Stimulated activated effector memory CD8-positive, alpha-beta T cell treated with anti-CD3 and anti-CD28 coated beads, Interleukin-12 subunit alpha, Interleukin-12 subunit beta, amount 100 ng/mL, for 72 hours (primary cell): ENCODE measurements at places on chromosomes 7 and 10.

GRCh38 chr10:31035266-31035798 lies 3.7 kb upstream of the ZNF438 start:
- no peak for DNase-seq

- no peak for DNase-seq
Observed at GRCh38 chr7:18515067-18515466, 19.5 kb downstream of the HDAC9 start.

- DNase-seq = no peak
Observed at GRCh38 chr7:78852951-78853350, 600.5 kb downstream of the MAGI2 start.

GRCh38 chr7:4612237-4612636 lies 69.9 kb upstream of the FOXK1 start:
- no peak for DNase-seq

DNA sequence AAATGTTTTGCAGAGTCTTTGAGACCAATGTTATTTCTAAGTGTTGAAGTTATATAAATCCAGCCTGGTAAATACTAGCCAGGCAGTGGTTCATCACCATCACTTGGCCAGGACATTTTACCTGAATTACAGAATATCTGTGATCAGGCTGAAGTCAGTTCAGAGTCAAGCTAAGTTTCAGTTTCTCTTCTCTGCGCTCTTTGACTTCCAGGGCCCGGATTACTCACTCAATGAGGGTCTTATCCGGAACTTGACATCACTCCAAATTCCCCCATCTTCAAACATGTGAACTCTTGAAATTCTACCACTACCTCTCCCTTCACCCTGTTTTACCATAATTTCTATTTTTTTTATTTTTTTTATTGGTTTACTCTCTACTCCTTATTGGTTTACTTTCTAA lies 36.6 kb upstream of the CCAR1 start:
- peak; percentile 61 for DNase-seq

DNA sequence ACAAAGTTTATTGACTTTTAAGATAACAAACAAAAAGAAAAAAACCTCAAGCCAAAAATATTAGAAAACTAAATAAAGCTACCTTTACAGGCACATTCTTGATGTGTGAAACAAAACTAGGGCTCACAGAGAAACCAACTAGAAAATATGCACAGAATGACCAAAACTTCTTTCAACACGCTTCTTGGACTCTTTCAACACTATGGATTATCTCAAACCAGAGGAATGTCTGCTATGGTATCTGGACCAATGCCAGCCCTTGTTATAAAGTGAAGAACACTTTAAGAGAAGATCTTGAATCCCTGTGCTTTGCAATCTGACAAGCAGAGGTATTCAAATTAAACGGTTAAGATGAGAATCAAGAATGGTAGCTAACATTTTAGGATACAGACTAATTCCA lies 76.6 kb downstream of the DNAJC1 start:
- no peak for DNase-seq

- DNase-seq = no peak
Observed at GRCh38 chr10:77510695-77511094, 126.9 kb downstream of the KCNMA1 start.

GRCh38 chr7:21939858-21940372 lies 5.8 kb downstream of the CDCA7L start:
- no peak for DNase-seq

GRCh38 chr7:157589680-157590079 lies 252.9 kb downstream of the DNAJB6 start:
- no peak for DNase-seq

DNA sequence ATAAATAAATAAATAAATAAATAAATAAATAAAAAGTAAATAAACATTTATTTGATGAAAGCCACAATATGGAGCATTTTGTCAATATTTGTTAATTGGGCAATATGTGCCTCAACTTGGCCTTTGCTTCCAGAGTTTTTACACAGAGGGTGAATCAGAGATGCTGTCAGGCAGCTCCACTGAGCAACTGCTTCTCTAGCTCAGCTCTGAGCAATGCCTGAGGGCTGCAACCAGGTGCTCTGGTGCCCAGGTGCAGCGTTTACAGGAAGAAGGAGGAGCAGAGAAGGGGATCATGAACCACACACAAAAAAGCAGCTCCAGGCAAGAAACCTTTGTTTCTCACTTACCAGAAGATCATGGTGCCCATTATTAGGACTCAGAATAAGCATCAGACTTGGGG lies 876.2 kb upstream of the AUTS2 start:
- DNase-seq = no peak

- DNase-seq = no peak
Observed at GRCh38 chr10:108523016-108523800, 1358.7 kb upstream of the SORCS1 start.

GRCh38 chr10:22386503-22386902 lies 41.2 kb downstream of the SPAG6 start:
- DNase-seq = no peak

- no peak for DNase-seq
Observed at GRCh38 chr10:393106-393745, 258.0 kb downstream of the ZMYND11 start.

- no peak for DNase-seq
Observed at GRCh38 chr7:18552943-18553604, 57.5 kb downstream of the HDAC9 start.

- no peak for DNase-seq
Observed at GRCh38 chr10:119501690-119502089, 40.8 kb downstream of the RGS10 start.

- no peak for DNase-seq
Observed at GRCh38 chr10:24850727-24851296, 101.6 kb downstream of the PRTFDC1 start.

DNA sequence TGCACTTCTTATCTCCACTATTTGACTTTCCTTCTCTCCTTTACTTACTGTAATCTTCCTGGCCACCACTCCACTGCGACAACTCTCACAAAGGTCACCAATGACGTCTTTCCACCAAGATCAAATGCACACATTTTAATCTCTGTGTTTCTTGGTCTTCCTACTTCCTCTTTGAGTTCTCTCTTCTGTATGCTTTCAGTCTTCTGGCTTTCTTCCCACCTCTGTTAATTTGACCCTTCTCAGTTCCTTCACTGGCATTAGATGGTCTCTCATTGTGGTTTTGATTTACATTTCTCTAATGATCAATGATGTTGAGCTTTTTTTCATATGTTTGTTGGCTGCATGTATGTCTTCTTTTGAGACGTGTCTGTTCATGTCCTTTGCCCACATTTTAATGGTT lies 31.9 kb downstream of the FAM107B start:
- no peak for DNase-seq

GRCh38 chr7:4631380-4632179 lies 50.5 kb upstream of the FOXK1 start:
- no peak for DNase-seq

- DNase-seq = no peak
Observed at GRCh38 chr7:146146831-146147486, 30.4 kb downstream of the CNTNAP2 start.

DNA sequence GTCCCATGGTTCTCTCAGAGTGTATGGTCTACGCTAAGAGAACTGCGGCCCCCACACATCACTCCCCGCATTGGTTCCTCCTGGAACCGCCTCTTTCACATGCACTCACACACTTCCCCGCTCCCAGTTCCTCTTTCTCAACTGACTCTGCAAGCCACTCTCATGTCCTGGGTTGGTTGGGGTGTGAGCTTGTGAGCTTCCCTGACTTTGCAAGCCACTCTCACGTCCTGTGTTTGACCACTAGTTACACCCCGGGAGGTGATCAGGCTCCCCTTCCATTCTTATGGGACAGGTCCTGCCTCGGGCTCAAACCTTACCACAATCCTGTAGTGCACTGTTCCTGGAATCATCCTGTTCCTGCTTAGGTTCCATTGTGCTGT lies 105.0 kb downstream of the TRIM24 start:
- DNase-seq = no peak

DNA sequence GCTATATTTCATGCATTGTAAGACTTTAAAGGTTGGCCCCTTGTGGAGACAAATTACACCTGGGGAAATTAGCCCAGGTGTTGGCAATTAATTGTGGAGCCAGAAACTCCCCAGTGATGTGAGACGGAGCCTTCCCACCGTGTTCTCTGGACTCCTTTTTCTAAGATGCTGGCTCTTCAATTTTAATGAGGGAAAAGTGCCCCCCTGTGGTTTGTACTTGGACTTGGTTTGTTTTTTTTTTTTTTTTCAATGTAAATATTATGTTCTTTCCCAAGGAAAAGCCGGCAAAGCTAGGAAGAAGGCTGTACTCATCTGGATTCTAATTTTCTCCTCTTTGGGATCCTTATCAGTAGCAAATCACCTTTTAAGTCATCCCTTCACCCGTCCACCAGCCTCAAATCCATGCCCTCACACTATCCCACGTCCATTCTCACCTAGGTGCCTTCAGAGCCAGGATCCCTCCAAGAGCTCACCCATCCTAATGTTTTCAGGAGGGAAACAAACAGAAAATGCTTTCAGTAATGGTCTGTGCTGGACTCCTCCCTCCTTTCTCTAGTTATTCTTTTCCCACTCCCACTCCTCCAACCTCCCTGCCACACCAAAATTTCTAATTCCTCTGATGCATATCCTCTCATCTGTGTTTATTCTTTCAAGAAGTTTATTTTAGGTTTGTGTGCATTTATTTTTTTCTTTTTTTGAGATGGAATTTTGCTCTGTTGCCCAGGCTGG lies 20.4 kb upstream of the ST8SIA6 start:
- no peak for DNase-seq

DNA sequence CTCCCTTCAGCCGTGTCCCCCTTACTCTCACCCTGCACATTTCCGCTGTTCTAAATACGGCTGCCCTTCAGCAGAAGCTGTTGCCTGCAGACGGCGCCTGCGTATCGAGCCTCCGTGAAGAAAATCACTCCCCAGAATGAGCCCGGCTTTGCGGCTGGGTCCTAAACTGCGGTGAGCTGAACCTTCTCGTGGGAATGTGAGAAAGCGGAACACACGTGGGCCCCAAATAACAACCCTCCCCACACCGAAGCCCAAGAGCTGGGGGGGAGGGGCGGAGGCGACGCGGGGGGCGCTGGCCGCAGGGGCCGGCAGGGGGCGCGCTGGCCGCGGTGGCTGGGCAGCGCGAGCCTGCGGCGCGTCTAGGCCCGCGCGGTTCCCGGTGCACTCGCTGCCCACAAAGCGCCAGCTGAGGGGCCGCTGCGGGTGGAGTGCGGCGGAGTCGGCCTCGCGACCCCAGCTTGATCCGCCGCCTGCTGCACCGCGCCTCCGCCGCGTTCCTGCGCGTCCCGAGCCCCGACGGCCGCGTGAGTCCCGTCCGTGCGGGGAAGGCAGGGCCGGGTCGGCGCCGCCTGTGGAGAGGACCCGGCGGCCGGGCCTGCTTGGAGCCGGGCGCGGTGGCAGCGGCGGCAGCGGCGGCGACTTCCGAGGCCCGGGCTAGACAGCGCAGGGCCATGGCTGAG lies at the start of gene ZNF398:
Gene ZNF398, plus strand, starts transcription at position 382 of the 680 bp plus-strand sequence. Its CDS starts 290 bp downstream, at position 672.
- DNase-seq = peak; percentile 81

DNA sequence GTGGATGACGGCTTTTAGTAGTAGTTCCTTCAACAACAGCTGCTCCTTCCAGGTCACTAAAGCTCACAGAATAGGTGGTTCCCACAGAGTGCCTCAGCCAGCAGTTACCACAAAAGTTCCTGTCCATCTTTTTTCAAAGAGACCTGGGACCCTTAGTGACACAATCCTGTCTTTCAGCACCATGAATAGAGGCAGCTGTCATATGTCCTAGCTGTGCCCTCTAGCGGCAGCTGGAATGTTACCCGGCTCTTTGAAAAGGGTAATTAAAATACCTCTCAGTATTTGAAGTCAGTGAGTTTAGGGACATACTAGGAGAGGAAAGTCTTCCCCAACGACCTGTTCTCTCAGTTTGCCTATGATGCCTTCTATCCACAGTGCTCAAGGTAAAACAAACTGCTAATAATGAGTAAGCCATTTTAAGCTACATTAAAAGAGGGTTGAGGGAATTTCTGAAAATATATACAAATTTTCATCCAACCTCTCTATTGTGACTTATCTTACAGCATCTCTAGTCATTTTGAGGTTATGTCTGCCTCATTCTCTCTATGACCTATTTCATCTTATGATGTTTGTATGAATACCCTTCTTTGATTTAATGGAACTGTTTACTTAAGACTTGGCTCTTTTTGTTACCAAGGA lies 290.8 kb downstream of the NXPH1 start:
- DNase-seq = peak; percentile 51

DNA sequence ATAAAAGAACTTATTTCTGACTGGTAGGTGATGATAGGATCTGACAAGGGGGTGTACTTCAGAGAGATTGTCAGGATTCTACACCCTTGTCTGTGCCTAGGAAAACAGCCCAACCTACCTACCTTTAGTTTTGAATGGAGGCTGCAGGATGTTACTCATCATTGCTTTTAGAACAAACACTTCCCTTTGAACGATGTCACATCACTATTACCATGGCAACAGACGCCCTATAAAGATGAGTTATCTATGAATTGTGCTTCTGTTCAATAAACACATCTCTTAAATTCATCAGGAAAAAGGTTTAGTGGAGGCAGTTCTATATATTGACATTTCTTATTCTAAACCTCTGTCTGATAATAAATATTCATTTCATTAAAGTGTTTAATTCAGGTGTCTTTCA lies 362.4 kb downstream of the CNTNAP2 start:
- DNase-seq = no peak
